ENCODE measurements at places on chromosomes 7 and 10.

GRCh38 chr7:8536431-8536830 lies 103.0 kb downstream of the NXPH1 start:
- no peak for DNase-seq

- DNase-seq, result no peak
Observed at GRCh38 chr10:75531571-75532031, 100.2 kb downstream of the LRMDA start.

- DNase-seq, result no peak
Observed at GRCh38 chr10:33329178-33329577, 5.3 kb downstream of the NRP1 start.

DNA sequence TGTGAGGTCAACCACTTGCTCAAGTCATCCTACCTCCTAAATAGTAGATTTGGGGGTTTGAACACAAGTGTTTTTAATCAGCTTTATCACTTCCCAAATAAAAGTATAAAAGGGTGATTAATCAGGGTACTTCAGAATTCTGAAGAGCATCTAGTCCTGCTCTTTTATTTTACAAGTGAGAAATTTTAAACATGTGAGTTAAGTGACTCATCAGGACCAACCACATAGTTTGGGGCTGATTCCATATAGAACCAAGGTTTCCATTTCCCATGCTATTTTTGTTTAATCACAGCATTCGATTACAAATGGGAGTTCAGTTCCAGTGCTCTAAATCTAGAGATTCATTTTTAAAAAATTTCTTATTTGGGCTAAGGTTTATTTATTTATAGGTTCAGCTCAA lies 113.4 kb downstream of the GPR158 start:
- no peak for DNase-seq

DNA sequence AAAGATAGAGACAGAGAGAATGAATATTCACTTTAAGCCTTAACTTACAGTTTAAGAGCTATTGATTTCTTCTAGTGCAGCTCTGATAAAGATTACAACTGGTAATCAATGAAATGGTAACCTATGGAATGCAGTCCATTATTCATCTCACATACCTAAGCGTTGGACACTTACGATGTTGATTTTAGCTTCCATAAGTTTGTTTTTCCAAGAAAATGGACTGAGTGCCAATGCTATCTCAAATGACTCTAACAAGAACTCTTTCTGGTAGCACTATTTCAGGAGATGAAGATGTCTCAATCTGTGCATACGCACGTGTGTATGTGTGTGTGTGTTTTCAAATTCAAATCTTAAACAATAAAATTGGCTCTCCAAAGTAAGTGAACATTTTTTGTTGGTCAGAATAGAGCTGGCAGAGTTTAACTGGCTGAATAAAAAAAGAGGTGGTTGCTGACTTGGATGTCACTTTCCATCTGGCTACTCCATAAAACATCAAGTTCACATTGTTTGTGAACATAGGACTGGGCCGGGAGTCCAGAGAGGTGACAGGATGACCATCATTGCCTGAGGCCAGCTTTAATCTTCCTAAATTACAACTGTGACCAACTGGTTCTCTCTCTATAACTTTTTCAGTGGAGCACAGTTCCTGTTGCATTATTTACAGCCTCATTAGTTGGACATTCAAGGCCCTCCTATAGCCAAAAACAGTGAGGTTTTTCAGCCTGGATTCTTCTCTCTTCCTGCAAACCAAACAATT lies 106.9 kb upstream of the CSTF2T start:
- no peak for DNase-seq

DNA sequence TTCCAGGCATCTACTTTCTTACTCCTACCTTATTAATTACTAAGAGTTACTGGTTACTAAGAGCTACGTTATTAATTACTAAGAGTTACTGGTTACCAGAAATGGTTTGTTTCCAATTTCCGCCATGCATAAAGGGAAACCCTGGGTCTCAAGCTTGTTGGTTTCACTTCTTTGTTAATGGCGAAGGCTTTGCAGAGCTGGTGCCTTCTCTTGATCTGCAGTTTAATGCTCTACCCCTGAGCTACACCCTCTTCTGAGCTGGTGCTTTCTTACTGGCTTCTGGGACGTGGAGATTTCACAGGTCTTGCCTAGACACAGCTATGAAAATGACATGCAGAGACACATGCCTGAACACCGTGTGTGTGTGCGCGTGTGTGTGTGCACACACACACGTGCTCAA lies 560 bp downstream of the CPA4 start:
- no peak for DNase-seq

DNA sequence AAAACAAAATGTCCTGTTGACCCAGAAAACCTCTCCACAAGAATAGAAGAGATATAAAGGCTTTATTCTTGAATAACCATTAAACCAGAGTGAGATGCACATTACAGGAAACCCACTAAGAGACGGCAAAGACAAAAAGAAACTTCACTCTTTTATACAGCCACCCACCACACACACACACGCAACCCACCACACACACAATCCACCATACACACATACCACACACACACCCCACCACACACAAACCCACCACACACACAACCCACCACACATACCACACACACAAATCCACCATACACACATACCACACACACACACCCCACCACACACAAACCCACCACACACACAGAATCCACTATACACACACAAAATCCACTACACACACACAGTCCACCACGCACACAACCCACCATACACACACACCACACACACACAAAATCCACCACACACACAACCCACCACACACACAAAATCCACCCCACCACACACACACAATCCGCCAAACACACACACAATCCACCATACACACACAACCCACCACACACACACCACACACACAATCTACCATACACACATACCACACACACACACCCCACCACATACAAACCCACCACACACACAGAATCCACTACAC lies 9.5 kb upstream of the REPIN1 start:
- no peak for DNase-seq

GRCh38 chr10:112131346-112131745 lies 52.2 kb downstream of the GPAM start:
- no peak for DNase-seq

GRCh38 chr7:135162382-135163001 lies 8.0 kb downstream of the CYREN start:
- no peak for DNase-seq

- DNase-seq, result no peak
Observed at GRCh38 chr10:95758351-95759025, 2.5 kb downstream of the ENTPD1 start.

DNA sequence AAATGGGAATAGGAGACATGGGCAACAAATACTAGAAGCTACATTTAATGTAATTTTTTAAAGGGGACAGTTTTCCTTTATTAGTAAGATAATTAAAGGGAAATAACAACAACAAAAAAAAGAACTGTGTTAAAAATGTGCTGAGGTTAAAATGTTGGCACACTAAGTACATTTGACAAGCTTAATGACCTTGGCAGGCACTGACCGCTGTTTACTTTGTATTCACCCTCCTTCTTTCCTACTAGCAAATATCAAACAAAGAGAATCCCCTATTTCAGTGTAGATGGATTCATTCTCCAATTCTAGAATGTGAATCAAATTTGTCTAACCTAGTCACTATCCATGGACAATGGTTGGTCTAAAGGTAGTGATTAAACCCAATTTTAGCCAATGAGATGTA lies 77.5 kb upstream of the TOMM7 start:
- no peak for DNase-seq

GRCh38 chr7:130139193-130139960 lies 65.8 kb downstream of the TMEM209 start:
- DNase-seq, result no peak

DNA sequence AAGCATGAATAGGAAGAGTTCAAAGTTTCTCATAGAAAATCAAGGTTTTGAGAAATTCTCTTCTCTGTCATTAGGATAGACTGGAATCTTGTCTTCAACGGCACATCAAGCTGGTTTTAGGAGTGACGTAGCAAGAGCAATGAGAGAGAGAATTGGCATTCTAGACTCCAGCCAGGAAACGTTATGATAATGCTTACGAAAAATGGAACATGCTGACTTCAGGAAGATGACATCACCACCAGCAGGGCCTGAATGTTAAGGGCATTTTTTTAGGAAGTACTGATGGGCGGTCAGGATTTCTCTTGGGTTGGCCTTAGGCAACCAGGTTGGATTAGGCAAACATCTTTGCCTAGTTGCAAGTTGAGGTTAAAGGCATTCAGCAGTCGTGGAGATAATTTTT lies 213.2 kb upstream of the CTBP2 start:
- DNase-seq, result no peak

GRCh38 chr10:129627442-129627841 lies 160.4 kb downstream of the MGMT start:
- no peak for DNase-seq

GRCh38 chr7:133857376-133858119 lies 269.6 kb upstream of the LRGUK start:
- no peak for DNase-seq

DNA sequence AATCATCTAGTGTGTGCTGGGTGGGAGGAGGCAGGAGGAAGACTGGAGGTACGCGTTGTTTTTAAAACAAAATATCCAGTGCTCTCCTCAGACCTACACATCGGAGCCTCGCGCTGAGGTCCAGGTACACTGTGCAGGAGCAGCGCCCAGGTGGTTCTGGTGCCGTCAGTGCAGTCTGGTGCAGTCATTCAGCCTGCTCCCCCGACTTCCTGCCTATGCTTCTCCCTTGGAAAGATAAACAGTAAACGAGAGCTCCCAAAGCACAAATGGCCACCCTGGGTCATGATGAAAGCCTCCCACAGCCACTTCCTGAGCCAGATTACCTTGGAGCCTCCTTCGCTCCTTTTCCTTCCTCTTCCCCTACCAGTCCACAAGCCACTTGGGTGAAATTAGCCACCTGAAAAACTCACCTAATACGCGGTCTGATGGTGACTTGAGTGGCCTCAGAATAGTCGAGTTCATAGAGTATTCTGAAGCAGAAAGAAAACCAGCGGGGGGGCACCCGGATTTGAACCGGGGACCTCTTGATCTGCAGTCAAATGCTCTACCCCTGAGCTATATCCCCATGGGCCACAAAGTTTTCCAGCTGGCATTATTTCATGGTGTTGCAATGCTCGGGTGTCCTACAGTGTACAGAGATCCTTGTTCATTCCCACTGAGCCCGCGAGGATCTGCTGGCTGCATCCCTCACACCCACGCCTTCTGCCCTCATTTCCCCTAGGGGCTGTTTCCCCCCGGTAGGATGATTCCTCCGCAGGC lies 82.5 kb downstream of the ZNF467 start:
- no peak for DNase-seq

- DNase-seq, result no peak
Observed at GRCh38 chr7:75870557-75871161, 8.2 kb upstream of the RHBDD2 start.

DNA sequence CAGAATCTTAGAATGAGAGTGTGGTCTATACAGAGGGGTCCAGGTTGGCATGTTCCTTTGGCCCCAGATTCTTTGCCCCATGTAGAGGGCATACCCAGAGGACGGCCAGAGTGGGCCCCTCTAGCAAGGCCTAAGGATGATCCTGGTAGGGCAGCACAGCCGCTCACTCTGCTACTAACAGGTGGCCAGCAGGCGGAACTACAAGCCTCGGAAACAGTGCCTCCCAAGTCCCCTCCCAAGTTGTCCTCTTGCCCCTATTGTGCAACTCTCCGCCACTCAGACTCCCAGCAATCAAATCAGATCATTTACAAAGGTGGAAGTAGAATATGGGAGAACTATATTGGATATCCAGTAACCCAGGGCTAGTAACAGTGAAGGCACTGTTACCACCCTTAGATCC lies 107.4 kb downstream of the STRA8 start:
- no peak for DNase-seq

GRCh38 chr7:121000081-121000983 lies 11.8 kb downstream of the CPED1 start:
- no peak for DNase-seq

GRCh38 chr7:148058092-148058491 lies 532.5 kb upstream of the C7orf33 start:
- DNase-seq, result no peak

DNA sequence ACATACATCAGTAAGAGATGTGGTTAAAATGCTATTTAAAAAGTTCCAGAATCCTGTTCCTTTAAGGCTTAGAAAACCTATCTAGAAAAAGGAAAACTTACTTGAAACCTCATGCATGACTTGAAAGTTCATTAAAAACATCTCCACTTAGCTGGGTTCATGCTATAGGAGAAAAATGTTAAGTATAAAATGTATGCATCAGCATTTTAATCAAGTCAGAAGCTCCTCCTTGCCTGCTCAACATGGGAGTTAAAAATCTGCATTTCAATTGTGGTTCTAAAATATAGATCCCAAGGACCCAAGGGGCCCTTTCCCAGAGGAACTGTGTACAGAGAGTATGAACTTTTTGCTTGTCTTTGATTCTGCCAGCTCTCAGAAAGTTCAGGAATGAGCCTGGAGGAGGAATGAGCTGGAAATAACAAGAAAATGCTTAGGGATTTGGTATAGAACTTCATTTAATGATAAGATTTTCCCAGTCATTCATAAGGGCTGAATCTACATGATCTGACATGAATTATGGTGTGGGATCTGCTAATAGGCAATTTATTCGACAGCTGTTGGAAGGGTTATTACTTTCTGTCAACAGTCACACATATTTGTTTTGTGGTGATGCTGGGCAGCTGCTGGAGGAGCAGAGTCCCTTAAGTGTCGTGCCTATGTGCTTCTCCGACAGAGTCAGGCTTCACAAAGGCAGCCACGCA lies 85.6 kb upstream of the MTPN start:
- no peak for DNase-seq

- DNase-seq, result no peak
Observed at GRCh38 chr7:52355053-52355452, 680.4 kb upstream of the POM121L12 start.

GRCh38 chr7:30562498-30562897 lies 32.2 kb upstream of the GARS1 start:
- no peak for DNase-seq

GRCh38 chr7:121343302-121343701 lies 14.5 kb downstream of the WNT16 start:
- DNase-seq, result no peak

- no peak for DNase-seq
Observed at GRCh38 chr10:53382543-53382942, 610.0 kb upstream of the MBL2 start.

- no peak for DNase-seq
Observed at GRCh38 chr7:121341933-121342332, 13.1 kb downstream of the WNT16 start.

DNA sequence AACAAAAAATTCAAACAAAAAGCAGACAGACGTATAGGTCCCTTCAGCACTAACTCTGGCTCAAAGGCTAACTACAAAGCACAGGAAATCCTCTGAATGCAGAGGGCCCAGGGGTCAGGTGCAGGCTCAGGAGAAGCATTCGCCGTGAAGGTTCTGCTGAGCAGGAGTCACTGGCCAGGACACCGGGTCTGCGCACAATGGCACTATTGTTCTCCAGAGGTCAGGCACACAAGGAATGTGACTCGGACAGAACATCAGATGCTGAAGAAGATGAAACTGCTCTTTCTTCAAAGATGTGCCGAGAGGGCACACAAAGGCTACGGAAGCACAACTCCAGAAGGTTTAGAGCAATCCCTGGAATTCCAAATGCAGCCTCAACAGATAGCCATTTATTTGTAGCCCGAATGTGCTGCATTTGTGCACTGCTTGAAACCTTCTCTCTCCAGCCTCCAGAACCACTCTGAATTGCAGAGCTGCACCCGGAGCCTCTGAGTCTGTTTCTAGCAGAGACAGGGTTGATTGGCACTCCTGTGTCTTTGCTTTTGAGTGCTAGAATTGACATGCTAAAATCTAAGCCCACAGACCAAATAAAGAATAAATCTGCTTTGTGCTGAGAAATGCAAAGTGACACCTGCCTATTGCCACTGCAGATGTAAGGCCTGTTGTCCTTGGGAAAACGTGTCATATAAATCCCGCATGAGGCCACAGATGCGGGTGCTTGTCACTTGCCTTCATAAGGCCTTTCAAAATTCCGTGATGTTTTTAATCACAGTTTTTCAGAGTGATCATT lies 85.4 kb upstream of the AFAP1L2 start:
- no peak for DNase-seq
